A172 (cell line): ENCODE measurements at places on chromosomes 2 and 18. TPM values are rescaled to one million over a fixed set of nuclear protein-coding genes. Genes with fewer than 3 reads are reported as not detected.
A peak's percentile ranks its signal among the peaks of the same experiment; 100 is the strongest.

GRCh38 chr2:2935445-2936149 is 442.0 kb downstream of the EIPR1 start:
- no peak for DNase-seq

DNA sequence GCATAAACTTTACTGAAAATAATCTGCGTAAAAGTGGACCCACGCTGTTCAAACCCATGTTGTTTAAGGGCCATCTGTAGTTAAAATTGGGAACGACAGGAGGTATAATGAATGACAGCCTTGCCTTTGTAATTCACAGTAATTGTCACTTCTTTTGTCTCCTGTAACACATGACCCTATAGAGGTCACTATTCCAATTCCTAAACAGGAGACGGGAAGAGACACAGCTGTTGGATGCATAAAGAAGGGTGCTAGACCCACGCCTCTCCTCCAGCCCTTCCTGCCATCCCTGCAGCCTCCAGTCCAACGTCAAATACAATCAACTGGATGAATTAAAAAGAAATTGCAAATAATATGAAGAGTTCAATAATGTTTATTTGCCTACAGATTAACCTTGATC is 63.1 kb upstream of the NFATC1 start:
- DNase-seq: no peak

GRCh38 chr18:3207565-3207964 is 12.2 kb downstream of the MYOM1 start:
- DNase-seq: peak; percentile 57

GRCh38 chr18:48308755-48309575 is 100.2 kb downstream of the ZBTB7C start:
- no peak for DNase-seq

- DNase-seq: no peak
Observed at GRCh38 chr2:213476641-213477040, 192.4 kb downstream of the SPAG16 start.

- DNase-seq: no peak
Observed at GRCh38 chr2:61938511-61938910, 33.0 kb downstream of the COMMD1 start.

DNA sequence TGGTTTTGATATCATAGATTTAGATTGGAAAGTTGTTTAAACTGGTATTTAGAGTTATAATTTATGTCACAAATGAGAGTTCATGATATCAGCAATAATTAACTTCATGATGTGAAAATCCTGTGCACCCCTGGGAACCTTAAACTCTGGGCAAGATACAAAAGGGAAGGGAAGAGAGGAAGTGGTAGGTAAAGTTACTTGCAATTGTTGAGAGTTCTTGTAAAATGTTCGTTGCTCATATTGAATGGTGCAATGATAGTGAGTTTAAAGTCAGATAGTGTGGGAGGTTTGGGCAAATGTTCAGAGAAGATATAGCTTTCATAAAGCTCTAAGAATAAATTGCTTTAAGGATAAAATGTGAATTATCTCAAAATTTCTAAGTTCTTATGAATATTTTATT is 75.4 kb downstream of the SP110 start:
- no peak for DNase-seq

- no peak for DNase-seq
Observed at GRCh38 chr2:33570681-33571080, 28.4 kb downstream of the FAM98A start.

DNA sequence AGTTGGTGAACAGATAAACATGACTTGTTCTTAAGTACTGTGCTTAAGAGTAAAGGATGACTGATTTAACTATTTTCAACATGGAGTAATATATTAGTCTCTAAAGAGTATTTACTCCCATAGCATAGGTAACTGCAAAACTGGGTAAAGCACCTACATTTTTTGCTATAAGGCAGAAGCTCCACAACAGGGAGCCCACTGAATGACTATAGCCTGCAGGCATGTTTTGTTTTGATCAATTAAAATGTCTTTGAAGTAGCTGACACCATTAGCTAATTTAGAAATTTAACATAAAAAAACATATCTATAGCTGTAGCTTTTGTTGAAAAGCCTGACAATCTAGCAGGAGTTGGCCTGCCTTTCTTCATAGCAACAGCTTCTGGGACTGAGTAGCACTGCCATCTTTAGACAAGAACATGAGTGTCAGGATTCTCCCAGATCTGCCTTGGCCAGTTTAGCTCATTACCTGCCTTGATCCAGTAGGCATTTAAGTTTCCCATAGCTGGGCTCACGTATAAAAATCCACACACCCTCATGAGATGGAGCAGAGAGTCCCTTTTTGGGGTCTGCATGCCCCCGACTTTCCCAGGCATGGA is 1935.1 kb upstream of the PIK3C3 start:
- DNase-seq: no peak

- no peak for DNase-seq
Observed at GRCh38 chr2:84456156-84456555, 2.9 kb downstream of the SUCLG1 start.

GRCh38 chr18:12816451-12816850 is 67.6 kb downstream of the PTPN2 start:
- DNase-seq: no peak

DNA sequence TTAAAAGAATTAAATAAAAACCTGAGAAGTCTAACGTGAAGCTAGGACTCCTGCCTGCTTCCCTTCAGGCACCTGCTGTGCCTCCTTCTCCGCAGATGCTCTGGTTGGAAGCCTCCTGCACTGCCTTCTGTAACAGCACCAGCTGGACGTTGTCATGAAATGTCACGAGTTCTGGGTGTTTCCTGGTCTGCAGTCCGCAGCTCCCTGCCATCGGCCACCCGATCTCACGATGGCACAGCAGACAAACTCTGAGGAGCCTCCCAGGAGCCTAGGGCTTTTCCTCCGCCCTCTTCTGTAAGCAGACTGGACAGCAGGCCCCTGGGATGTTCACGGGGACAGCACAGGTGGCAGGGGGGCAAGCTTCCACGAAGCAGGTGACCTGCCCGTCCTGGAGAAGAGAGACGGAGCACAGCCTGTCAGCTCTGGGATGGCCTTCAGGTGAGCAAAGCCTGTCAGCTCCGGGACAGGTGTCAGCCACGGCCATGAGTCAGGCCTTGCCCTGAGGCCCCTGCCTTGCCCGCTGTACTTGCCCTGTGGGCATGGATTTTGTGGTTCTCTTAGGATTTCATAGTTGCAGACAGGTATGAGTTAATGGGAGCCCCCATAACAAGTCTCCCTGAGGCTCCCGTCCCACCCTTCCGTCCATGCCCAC is 110.3 kb downstream of the PXDN start:
- DNase-seq: no peak

GRCh38 chr2:109197491-109198418 is 68.8 kb downstream of the SH3RF3 start:
- DNase-seq: no peak

DNA sequence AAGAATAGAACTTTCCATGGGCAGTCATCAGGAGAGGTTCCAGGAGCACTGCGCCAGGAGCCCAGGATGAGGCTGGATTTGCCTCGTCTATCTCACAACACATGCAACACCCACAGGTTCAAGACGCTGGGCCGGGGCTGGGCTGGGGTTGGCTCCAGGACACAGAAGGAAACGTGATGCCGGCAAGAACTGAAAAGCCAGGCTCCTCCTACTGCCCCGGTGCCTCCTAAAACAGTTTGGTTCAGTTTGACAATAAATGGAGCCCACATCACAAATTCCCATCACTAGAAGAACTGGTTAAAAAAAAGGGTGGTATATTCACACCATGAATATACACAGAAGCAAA is 75.9 kb downstream of the INHBB start:
- no peak for DNase-seq

DNA sequence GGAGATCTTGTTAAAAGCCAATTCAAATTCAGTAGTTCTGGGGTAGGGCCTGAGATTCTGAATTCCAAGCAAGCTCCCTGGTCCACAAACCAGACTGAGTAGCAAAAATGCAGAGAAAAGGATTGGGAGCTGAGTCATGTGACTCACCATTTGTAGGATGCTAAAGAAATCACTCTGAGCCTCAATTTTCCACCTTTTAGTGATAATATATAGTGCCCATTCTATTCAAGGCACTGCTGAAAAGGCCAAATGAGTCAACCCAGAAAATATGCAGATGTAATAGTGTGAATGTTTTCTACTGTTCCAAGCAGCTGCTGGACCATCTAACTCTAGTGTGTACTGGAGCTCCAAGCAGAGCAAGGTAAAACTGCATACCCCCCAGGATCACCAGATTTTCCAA is 47.2 kb downstream of the SLC14A2 start:
- DNase-seq: no peak

GRCh38 chr2:67215214-67216055 is 181.7 kb upstream of the ETAA1 start:
- peak; percentile 79 for DNase-seq

Gene RGPD3
- 0.21 and 0.36 TPM in 2 replicates for total RNA-seq

Gene HOXD9
- total RNA-seq: 2.8 and 3.6 TPM in 2 replicates

Gene SCN7A
- total RNA-seq: 0.02 TPM in 1 of 2 replicates, not detected in the other

Gene RSAD2
- 2.8 and 3.5 TPM in 2 replicates for total RNA-seq

Gene ANKRD29
- 3.8 and 4.0 TPM in 2 replicates for total RNA-seq

Gene SLC39A6
- 139 and 176 TPM in 2 replicates for total RNA-seq

Gene TEKT4
- total RNA-seq: not detected in 2 replicates

Gene SERPINB11
- not detected in 2 replicates for total RNA-seq

Gene MYL1
- total RNA-seq: 0.24 TPM in 1 of 2 replicates, not detected in the other
